Activated T-helper 1 cell treated with anti-CD3 and anti-CD28 coated beads, Interleukin-12 subunit alpha, Interleukin-12 subunit beta, Interleukin-2, Interleukin-4 antibody, amounts not matched to agents 30 ng/mL and 10 ng/mL and 1 ng/mL, durations not matched to agents 14 hours and 24 hours and 36 hours (primary cell): ENCODE measurements at places on chromosomes 3 and 15. TPM values are rescaled to one million over a fixed set of nuclear protein-coding genes. Genes with fewer than 3 reads are reported as not detected.
A peak's percentile ranks its signal among the peaks of the same experiment; 100 is the strongest.

DNA sequence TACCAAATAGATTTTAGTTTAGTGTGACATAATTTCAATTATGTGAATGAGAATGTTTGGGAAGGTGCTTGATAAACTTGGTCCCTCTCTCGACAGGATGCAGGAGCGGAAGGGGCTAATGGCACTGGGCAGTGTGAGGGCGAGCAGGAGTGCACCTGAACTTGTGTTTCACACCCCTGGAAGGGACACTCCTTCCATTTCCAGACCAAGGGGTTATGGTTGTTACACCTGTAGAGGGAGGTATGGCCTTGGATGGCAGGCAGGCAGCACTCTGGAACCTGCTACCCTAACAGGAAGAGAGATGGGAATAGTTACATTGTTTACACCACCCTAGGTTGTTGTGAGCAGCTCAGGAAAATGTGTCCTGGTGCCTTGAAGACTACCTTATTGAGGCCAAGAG, 22.1 kb downstream of the SYNM start:
- H3K4me3 ChIP-seq = no peak overlapping the region
- H3K27me3 ChIP-seq = no peaks in the 10 kb centered on the region
- peaks cover 4% of the 10 kb centered on the region for H3K36me3 ChIP-seq
- no peaks in the 10 kb centered on the region for H3K4me1 ChIP-seq

DNA sequence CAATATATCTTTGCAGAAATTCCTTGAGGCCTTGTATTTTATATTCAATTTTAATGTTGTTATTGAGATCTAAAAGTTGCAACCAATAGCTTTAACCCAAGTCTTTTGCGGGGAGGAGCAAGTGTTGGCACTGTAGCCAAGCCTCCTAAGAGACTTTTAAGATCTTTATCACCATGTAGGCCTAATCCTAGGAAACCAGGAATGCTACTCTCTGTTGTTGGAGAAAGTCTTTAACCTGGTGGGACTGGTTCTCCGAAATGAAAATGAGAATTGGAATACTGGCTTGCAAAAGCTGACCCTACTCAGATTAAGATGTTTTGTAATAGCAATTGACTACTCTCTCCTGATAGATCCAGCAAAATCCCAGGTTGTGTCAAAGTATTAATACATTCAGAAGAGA, 25.8 kb downstream of the SHC4 start:
- H3K27ac ChIP-seq = no peak overlapping the region
- peaks cover 16% of the 10 kb centered on the region for H3K36me3 ChIP-seq
- DNase-seq = no peak

DNA sequence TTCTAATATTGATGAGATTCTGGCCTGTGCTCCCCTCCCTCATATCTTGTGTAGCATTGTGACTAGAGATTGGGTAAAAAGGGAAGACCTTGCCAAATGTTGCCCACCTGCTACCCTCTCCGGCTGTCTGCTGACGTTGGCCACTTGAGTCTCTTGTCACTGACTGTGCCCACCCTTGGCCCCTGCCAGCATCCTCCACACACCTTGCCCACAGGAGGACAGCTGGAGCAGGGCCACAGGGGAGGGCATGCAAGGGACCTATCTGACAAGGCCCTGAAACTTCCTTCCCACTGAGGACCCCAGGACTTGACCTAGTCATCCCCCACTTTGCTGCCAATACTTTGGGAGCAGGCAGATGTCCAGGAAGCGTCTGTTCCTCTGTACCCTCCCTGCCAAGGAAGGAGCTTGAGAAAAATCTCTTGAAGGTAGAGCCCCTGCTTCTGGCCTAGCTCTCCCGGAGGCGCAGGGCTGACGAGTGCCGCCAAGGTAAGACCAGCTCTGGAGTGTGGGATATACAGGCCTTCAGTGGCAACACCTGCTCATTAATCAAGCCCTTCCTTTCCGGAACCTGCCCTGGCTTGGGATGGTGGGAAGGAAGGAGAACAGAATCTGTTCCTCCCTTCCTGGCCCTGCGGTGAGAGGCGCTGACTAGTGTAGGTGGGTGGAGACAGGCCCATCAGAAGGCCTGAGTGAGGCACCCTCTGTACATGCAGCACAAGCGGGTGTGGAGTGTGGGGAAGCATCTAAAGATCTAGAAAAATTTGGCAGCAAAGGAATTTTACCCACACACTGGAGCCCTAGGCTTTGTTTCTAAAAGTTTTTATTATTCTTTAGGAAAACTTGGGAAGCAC, 4.9 kb upstream of the PAK6 start:
- no peaks in the 10 kb centered on the region for H3K36me3 ChIP-seq
- no peaks in the 10 kb centered on the region for H3K4me1 ChIP-seq
- no peak overlapping the region for H3K4me3 ChIP-seq
- no peak overlapping the region for H3K27ac ChIP-seq
- peaks cover 10% of the 10 kb centered on the region for H3K27me3 ChIP-seq
- DNase-seq = no peak

The FANCD2OS gene
- not detected in 2 replicates for total RNA-seq

DNA sequence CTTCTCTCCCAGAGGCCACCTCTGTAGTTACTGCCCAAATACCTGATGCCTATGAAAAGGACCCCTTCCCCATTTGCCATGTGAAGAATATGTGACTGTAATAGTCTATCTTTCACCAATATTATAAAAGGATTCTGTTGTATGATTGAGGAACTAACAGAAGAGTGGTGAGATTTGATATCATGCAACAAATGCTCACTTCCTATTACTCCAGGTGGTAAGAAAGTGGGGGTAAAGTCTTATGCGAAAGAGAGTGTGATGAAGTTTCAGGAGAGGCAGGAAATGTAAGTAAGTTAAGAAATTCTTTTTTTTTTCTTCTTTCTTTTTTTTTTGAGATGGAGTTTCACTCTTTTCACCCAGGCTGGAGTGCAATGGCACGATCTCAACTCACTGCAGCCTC, 24.4 kb upstream of the RAP2B start:
- no peak overlapping the region for H3K4me3 ChIP-seq
- no peak for DNase-seq
- peaks cover 4% of the 10 kb centered on the region for H3K27me3 ChIP-seq
- no peak overlapping the region for H3K27ac ChIP-seq
- peaks cover 33% of the 10 kb centered on the region for H3K4me1 ChIP-seq
- H3K36me3 ChIP-seq = no peaks in the 10 kb centered on the region

- no peaks in the 10 kb centered on the region for H3K4me1 ChIP-seq
- no peak overlapping the region for H3K27ac ChIP-seq
- no peaks in the 10 kb centered on the region for H3K27me3 ChIP-seq
- H3K4me3 ChIP-seq = no peak overlapping the region
- DNase-seq = no peak
These were observed 246.0 kb downstream of the MYRIP start for GRCh38 chr3:40055361-40055760.

DNA sequence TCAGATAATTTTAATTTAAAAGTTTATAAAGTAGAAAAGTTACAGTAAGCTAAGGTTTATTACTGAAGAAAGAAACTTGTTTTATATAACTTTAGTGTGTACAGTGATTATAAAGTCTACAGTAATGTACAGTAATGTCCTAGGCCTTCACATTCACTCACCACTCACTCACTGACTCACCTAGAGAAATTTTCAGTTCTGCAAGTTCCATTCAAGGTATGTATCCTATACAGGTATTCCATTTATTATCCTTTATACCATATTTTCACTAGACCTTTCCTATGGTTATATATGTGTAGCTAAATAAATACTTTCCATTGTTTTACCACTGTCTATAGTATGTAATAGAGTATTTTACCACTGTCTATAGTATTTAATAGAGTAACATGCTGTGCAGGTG, 33.2 kb upstream of the MME start:
- DNase-seq = no peak
- H3K4me1 ChIP-seq = no peaks in the 10 kb centered on the region
- H3K4me3 ChIP-seq = no peak overlapping the region
- no peak overlapping the region for H3K27ac ChIP-seq
- no peaks in the 10 kb centered on the region for H3K36me3 ChIP-seq
- H3K27me3 ChIP-seq = no peaks in the 10 kb centered on the region

- no peaks in the 10 kb centered on the region for H3K27me3 ChIP-seq
- peak within 1 kb of the TSS; percentile 99 for H3K27ac ChIP-seq
- H3K36me3 ChIP-seq = peaks cover 64% of the 10 kb centered on the region
- H3K4me1 ChIP-seq = peaks cover 57% of the 10 kb centered on the region
- DNase-seq = peak; percentile 73
- H3K4me3 ChIP-seq = peak within 1 kb of the TSS; percentile 95
These were observed at the start of gene HCLS1 for GRCh38 chr3:121660356-121661171. HCLS1 (minus strand) TSS chr3:121660903; CDS start chr3:121658347, 2,556 bp downstream.

DNA sequence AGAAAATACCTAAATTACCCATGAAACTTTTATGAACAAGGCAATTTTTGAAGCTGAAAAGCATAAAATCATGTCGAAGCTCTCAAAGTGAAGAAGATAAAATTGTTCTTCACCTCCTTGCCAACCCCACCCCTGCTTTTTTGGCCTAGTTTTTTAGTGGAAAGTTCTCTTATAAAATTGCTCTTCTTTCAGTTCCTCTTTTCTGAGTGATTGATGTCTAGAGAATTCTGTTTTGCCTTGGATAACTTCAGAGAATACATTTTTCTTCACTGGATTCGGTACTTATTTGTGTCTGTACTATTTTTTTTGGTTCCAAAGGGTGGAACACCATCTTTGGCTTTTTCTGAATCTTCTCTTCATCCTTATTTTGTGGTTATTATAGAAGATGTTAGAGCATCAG, 25.0 kb upstream of the PYDC2 start:
- no peak overlapping the region for H3K4me3 ChIP-seq
- peaks cover 2% of the 10 kb centered on the region for H3K27me3 ChIP-seq
- no peak for DNase-seq
- no peak overlapping the region for H3K27ac ChIP-seq
- no peaks in the 10 kb centered on the region for H3K36me3 ChIP-seq

The SPESP1 gene
- total RNA-seq = 1.2 and 2.4 TPM in 2 replicates

GRCh38 chr3:123405021-123405420, 43.9 kb downstream of the ADCY5 start:
- H3K36me3 ChIP-seq = no peaks in the 10 kb centered on the region
- no peak overlapping the region for H3K27ac ChIP-seq
- DNase-seq = no peak
- no peaks in the 10 kb centered on the region for H3K4me1 ChIP-seq
- no peak overlapping the region for H3K4me3 ChIP-seq

GRCh38 chr15:81880314-81880713, 165.5 kb downstream of the MEX3B start:
- H3K4me1 ChIP-seq = no peaks in the 10 kb centered on the region
- no peaks in the 10 kb centered on the region for H3K36me3 ChIP-seq
- no peaks in the 10 kb centered on the region for H3K27me3 ChIP-seq
- DNase-seq = no peak
- H3K27ac ChIP-seq = no peak overlapping the region
- H3K4me3 ChIP-seq = no peak overlapping the region
